ENCODE measurements at places on chromosomes 5 and 9.
A peak's percentile ranks its signal among the peaks of the same experiment; 100 is the strongest.

DNA sequence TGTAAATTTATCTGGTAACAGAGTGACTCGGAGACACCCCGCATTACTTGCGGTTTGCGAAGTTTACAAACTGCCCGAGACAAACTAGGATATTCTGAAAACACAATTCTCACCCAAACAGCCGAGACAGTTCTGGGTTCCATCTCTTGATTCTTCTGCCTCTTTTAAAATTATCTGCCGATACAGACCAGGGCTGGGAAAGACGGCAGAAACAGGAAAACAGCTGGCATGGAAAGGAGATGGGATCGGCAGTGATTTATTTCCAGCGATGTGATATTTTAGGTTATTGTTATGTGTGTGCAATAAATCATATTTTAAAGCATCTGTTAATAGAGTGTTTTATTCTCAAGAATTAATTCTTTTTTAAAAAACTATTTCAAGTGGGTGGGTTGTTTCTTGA lies 93.3 kb upstream of the LMX1B start:
- DNase-seq: no peak

DNA sequence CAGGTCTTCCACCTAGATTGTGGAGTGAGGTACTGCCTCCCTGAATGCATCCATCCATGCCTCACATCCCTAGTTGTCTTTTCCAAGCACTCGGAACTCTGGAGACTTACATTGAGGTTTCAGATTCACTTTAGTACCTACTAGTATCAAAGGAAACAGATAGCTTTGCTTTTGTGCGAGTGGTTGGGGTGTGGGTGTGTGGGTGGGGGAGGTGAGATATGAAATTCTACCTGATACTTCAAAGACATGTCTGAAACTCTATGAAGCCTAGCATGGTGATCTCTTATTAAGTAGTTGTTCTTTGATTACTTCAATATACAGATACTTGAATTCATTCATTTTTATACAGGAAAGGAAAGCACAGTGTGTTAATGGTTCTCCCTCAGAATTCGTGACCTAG lies 64.4 kb downstream of the MCCC2 start:
- DNase-seq: no peak

GRCh38 chr9:113579283-113580040 lies 115.9 kb downstream of the RGS3 start:
- peak; percentile 24 for DNase-seq

DNA sequence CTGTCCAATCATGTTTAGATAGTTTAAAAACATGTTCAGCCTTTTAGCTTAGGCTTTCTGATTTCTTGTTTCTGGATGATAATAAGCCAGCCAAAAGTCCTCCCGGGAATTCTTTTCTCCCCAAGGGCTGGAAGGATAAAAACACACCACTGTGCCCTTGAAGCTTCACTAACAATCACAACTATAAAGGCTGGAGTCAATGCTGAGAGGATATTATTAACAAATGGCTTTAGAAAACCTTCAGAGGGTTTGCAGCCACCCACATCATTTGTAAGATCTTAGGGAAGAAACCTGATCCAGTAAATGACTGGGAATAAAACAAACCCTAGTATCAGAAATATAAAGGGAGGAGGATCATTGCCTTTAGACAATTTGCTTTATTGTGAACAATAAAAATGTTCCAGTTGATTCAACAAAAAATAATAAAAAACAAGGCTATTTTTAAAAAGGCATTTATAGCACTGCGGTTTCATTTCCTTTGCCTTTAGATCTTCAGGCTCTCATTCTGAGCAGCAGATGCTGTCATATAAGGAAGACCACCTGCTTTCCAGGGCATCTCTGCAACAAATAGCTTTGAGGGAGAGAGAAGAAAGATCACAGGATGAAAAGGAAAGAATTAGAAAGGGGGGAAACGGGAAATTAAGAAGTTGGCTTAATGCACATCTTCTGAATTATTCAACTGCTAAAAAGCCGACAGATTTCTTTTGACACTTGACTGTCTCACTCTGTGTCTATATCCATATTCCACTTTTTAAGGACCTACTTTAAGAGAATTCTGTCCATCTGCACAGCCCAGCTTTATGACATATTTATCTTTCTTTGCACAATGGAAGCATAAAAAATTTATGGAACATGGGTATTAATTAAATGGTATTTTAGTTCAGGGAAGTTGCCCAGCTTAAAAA lies 277.2 kb upstream of the SLC24A2 start:
- DNase-seq: no peak

- DNase-seq: no peak
These were observed 1353.4 kb upstream of the WWC1 start for GRCh38 chr5:166938071-166938470.

DNA sequence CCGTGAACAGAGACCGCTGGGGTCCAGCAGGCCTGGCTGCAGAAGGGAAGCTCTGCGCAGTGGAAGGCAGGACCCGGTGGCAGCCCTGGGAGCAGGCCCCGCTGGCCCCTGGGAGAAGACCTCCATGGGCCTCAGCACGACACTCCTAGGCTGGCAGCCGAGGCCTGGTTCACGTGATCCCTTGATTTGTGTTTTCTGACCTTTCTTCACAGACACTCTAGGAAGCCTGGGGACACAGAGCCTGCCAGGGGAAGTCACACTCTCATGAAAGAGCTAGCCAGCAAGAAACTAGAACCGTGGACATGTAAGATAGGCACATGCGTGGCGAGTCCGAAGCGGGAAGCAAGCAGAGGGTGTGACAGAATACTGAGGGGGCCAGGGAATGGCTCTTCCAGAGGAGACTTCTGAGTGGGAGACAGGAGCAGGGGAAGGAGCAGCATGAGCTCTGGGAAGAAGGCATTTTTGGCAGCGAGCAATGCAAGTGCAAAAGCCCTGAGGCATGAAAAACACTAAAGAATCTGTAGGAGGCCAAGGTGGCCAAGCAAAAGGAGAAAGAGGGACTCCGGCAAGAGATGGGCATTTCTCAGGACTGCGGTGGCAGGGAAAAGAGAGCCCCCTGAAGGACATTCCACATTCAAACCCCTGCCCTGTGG lies 26.6 kb upstream of the IL17B start:
- DNase-seq: no peak

DNA sequence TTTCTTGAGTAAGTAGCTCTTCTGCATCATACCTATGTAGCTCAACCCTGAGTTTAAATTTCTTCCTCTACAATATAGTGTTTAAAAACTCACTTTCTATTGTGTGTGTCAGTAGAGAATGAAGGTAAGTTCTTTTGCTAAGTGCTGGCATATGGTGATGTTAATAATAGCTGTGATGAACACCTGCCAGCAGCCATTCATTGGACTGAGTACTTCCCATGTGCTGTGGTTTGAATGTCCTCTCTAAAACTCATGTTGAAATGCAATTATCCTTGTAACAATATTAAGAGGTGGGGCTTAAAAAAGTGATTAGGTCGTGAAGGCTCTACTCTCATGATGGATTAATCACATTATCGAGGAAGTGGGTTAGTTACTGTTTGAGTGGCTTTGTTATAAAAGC lies 645.2 kb upstream of the RGMB start:
- DNase-seq: no peak

DNA sequence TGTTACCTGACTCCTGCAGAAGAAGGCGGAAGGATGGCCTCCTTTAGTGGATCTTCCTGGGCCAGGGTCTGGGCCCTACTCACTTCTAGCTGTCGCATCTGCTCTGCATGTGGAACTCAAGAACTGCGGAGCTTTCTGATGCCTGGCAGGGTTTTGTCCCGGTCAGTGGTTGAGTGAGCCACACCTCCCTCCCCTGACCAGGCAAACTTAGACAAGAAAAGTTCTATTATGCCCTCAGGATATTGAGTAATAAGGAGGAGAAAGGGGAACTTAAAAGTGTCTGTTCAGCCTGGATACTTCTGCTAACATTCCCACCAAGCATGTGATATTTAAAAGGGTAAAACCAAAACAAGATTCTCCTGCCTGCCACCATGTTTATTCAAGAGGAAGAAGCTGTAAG lies at the start of gene FYB1:
TSS of gene FYB1 (minus strand) at position 127 of the 400 bp plus-strand sequence. CDS start 16,603 bp downstream, outside the sequence.
- DNase-seq: no peak

DNA sequence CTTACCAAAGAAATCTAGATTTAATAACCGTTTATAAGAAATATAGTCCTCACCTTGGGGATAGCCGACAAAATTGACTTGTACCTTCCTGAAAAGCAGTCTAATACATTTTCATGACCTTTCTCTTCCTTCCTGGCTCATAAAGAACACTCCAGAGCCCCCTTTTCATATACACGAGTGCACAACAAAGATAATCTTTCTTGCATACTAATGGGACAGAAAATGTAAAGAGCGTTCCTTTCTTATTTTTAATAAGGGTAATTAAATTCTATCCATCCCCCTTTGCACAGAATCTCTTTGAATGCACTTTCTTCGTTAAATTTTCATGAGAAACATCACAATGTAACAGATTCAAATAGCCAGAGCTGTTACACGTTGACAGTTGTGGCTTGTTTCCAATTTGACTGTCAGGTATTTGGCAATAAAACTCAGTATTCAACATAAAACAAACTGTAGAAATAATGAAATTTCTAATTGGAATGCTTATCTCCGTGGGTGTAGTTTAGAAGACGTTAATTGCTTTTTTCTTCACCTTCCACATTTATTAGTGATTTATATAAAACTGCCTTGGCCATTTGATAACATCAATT lies 732.3 kb upstream of the DMAC1 start:
- no peak for DNase-seq

- DNase-seq: no peak
These were observed 370.2 kb downstream of the GADD45G start for GRCh38 chr9:89975024-89975423.

DNA sequence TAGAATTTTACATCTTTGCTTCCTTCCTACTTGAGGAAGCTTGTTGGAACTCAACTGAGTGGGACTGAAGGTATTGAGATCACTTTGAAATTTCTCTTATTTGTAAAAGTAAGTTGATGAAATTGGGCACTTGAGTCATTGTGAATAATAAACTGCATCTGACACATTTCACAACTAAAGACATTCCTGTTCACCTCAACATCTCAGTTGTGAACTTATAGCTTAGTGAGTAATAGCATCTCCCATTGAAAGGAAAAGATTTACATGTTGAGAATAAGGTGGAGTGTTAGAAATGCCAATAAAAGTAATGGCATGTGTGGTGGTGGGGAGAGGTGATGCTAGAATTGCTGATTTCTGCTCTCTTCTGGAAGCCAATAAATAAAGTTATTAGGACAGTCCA lies 145.0 kb downstream of the SLC24A2 start:
- DNase-seq: no peak

DNA sequence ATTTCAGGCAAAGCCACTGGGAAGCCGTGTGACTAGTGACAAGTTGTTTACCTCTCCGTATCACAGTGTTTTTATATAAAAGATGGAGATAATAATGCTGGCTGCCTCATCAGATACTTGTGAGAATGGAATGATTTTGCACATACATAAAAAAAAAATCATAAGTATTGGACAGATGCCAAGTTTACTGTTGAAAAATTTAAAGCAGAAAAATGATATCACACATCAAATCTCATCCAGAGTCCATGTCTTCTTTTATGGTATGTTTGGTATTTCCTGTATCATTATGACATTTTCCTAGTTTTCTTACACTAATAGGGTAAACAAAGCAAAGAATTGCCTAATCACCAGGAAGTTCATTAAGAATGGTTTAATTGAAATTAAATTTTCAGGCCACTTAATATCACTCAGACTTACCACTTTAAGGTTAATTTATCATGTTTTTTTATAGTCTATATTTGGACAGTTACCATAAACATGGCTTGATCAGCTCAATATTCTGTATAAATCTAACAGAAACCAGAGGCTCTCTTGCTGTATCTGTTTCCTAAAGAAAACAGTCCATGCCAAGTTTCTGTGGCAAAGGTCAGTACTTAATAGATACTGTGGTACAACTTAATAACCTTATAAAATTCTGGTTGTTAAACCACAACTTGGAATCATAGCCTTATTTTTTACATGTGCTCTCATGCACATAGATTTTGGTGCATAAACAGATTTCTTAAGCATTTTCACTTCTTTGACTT lies 656.5 kb upstream of the RIOK2 start:
- DNase-seq: no peak

GRCh38 chr9:127751269-127752054 lies 16.4 kb upstream of the TOR2A start:
- DNase-seq: no peak

DNA sequence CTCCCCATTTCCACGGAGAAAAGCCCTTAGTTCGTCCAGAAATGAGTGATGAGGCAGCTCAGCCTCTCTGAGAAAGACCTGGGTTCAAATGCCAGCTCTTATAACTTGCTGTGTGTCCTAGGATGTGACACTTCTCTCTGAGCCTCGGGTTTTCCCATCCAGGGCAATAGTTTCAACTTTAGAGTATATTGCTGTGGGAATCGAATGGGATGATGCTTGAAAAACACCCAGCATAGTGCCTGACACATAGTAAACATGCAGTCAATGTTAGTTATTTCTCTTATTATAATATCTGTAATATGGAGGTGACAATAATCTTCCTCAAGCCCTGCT lies 430 bp upstream of the MAPKAP1 start:
- no peak for DNase-seq

DNA sequence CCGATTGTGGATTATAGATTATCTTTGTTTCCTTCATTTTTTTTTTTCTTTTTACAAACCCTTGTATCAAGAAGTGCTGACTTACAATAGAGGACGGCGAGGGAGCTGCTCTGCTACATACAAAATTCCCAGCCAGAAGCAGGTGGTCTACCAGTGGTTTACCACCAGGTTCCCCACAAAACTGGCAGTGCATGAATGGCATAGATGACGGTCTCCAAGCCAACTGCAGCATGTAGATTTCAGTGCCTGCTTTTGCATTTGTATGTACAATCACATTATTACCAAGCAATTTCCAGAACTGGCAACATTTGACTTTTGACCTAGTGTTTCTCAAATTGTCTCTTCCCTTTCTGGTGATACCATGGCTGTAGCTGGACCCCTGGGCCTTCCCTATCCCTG lies 84.0 kb downstream of the ACER2 start:
- no peak for DNase-seq

- DNase-seq: no peak
These were observed 187.1 kb upstream of the TBC1D2 start for GRCh38 chr9:98442541-98442940.
